Inflammatory macrophage (primary cell): ENCODE measurements at places on chromosomes 3 and 15.
A peak's percentile ranks its signal among the peaks of the same experiment; 100 is the strongest.

- peak; percentile 99 for DNase-seq
Measured at GRCh38 chr15:81023483-81024264, 23.0 kb downstream of the TLNRD1 start.

DNA sequence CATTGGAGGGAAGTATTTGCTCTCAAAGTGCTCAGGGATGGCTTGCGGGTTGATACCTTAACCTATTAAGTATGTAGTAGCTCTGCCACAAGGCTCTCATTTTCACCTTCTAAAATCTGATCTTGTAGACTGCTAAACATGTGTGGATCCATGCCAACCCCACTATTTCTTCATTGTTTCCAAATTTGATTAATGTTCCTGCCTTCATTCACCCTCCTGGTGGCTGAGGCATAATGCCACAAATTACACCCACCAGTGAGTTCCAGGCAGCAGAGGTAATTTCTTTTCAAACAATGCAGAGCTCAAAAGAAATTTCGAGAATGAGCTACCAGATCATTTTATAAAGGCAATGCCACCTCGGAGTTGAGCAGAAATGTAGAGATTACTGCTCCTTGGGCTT, 71.0 kb downstream of the EDEM1 start:
- DNase-seq: no peak

GRCh38 chr3:82078246-82078645, 316.8 kb upstream of the GBE1 start:
- no peak for DNase-seq

DNA sequence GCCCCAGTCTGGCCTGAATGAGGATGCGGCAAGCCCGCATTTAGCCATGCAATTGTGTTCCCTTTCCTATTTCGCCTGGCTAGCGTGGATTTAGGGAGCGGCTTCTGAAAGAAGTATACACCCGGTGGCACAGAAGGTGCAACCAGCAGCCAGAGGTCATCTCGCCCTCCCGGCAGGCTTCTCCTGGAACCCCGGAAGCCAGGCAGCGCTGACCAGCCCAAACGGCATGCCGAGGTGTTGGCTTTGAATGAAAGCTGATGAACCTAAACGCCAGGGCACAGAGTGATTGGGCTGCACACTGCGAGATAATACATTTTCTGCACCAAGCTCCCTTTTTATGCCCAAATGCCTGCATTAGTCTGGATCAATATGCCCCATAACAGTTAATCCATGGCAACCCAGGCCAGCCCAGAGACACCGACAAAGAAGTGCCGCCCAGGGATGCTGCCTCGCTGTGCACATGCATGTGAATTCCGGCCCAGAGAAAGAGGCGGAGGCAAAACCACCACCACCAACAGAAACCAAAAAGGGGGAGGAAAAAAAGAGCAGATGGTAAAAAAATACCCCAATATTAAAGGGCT, 1.4 kb downstream of the SRGAP3 start:
- DNase-seq: no peak

DNA sequence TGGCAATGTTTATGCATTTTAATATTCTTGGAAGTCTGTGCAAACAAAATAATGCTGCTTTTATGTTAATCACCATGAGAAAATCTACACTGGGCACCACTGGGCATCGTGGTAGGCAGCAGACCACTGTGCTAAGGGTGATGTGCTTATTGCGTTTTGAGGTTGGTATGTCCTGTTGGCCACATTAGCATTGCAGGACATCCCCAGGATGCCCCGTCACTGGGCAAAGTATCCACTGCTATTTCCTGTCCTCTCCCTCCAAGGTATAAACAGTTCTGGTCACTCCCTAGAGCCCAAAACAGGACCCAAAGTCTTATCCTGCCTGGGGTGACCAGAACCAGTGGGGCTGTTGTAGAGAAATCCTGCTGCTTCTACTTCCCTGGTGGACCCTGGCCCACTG, 284.2 kb upstream of the ROPN1 start:
- DNase-seq: no peak

GRCh38 chr3:12413721-12414255, 70.5 kb upstream of the TSEN2 start:
- peak; percentile 62 for DNase-seq

DNA sequence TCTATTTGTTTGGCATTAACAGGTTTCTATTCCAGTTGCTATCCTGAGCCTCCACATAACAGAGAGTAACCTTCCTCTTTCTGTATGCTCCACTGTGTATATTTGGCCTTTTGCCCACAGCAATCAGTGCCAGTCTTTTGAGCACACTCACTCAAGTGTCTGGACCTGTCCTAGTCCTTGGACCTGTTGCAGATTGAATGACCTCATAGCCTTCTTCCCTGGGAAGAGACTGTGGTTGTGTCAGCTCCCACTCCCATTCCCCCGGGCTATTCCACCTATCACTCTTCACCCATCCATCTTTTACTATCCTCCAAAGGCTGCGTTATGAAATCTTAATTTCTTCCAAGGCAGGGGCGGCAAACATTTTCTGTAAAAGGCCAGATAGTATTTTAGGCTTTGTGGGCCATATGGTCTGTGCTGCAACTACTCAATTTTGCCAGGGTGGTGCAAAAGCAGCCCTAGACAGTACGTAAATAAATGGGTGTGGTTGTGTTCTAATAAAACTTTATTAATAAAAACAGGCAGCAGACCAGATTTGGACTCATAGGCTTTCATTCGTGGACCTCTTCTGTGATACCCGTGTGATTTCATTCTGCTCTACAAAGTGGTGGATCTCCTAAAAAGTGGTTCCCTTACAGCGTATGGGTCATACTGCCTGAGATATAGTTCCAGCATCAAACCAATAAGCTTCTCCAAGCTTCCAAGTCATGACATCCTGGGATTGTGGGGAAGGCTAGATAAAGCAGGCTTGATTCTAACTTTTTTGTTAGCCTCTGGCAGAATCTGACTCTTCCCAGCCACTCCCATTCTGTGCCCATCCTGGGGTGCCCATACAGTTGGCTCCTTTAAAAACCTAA, 57.4 kb downstream of the CDAN1 start:
- DNase-seq: no peak

- no peak for DNase-seq
Measured at GRCh38 chr15:100129677-100130076, 212.1 kb downstream of the ADAMTS17 start.

- peak; percentile 52 for DNase-seq
Measured at GRCh38 chr3:100518983-100519382, 26.6 kb downstream of the TMEM45A start.

DNA sequence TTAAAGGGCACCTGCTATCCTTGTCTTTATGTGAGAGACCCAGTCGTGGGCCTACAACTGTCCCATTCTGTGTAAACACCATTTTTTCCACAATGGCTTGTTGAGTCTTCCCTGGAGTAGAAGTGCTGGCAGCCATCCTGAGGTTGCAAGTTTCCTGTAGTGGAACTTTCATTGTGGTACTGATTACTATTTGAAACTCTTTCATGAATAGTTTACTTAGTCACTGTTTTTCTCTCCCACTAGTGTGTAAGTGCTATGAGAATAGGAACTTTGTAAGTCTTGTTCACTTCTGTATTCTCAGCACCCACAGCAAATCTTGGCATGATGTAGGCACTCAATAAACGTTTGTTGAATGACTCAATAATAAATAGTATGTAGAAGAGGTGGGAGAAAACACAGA, 48.6 kb downstream of the RARB start:
- DNase-seq: no peak

GRCh38 chr3:157921811-157922210, 184.4 kb downstream of the SHOX2 start:
- DNase-seq: no peak

GRCh38 chr3:37052860-37053259, 59.5 kb downstream of the MLH1 start:
- DNase-seq: no peak

GRCh38 chr3:42157540-42158538, 66.7 kb downstream of the TRAK1 start:
- no peak for DNase-seq

DNA sequence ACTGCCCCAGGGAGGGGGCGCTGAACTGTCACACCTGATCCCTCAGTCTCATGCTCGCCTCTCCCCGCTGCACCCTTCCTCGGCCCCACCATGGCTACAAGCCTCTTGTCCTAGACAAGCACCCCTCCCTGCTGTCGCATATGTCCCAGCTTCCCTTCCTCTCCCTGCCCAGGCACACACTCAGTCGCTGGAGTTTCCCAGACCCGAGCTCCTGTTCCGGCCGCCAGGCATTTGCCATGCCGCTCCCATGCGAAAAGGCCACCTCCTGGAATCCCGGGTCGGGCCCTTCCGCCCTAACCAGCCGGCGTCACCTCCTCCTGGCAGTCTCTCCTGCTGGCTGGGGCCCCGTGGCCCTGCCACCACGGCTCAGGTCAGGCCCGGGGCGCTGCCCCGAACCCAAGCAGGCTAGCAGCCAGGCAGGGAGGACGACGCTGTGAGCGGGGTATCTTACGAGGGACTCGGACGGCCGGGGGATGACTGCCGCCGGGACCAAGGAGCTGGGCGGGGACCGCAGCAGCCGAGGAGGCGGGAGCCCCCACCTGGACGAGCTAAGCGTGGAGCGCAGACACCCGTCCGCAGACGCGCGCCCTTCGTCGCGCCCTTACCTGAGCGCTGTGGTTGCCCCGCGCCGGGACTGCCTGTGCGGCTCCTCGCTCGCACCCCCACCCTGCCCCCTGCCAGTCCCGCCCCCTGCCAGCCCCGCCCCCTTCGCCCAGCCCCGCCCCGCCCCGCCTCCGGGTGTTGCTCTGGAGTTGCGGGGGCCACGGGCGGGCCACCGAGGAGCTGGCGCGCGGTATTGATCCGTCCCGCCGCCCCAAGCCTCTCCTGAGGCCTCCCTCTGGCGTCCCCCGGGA, at the start of gene ALS2CL:
TSS of gene ALS2CL (minus strand) at position 642 of the 854 bp plus-strand sequence. CDS start 4,239 bp downstream, outside the sequence.
- DNase-seq: peak; percentile 29

- DNase-seq: peak; percentile 67
Measured at GRCh38 chr15:52078876-52079700, 33.5 kb downstream of the BCL2L10 start.

- no peak for DNase-seq
Measured at GRCh38 chr3:188553569-188553968, 399.6 kb downstream of the LPP start.

DNA sequence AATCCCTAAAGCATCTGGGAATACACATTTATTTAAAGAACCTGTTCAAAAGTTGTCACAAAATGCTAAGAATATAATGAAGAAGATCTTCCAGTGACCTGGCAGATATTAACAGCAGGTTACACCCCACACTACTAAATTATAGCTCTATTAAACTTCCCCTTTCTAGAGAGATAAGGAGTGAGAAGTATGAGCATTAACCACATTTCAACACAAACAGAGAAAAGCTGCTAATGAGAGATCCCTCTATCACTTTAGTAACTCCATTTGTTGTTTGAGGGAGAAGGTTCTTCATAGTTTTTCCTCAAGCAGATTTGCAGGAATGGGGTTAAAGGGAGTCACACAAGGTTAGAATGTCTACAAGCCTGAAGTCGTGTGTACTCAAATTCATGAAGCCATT, 3.6 kb downstream of the COL8A1 start:
- DNase-seq: no peak

DNA sequence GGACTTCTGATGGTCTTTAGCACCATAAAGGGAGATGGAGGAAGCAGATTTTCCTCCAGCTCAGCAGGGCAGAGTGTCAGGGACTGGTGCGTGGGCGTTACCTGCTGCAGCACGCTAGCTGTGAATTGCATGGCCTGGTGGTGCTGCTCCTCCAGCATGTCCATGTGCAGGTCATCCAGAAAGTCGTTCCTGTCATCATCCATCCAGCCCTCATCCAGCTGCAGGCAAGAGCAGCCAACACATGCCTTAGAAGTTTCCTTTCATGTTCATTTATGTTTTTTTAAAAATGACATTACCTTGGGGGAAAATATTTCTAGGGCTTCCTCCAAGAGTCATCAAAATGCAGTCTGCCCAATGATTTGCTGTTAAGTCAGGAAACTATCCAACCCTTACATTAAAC, 239.2 kb downstream of the PDZRN3 start:
- no peak for DNase-seq

- no peak for DNase-seq
Measured at GRCh38 chr3:37218206-37218605, 43.8 kb upstream of the LRRFIP2 start.

GRCh38 chr15:50232791-50233190, 32.7 kb downstream of the HDC start:
- DNase-seq: no peak

DNA sequence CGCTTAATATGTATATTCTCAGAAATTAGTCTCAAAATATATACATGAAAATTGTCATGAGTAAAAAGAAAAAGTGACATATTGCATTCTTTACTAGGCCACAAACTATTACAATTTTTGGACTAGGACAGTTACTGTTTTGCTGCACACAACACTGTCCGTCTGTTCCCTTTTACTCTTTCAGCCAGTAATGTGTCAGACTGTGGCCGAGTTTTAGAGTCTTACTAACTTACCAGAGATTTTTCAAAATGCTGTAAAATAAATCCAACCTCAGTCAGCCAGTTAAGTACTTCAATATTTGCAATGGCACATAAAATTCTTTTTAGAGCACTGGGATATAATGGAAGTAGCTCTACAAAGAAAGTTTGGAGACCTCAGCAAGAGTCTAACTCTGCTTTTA, 380.3 kb upstream of the IL12A start:
- no peak for DNase-seq

DNA sequence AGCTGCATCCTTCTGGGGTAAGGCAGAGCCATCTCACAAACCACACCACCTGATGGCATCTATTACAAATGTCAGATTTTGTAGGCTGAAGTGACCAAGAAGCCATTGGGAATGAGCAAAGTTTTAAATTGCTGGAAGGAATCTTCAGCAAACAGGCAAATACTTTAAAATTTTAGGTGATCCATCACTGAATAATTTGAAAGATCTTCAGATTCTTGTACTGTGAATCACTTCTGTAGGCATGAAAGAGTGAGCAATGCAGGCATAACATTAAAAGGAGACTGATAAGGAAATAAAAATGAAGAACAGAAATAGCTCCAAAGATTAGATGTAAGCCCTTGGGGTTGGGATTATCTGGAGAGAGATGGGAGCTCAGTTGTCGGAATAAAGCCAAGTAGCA, 36.0 kb upstream of the ALDH1L1 start:
- DNase-seq: no peak

DNA sequence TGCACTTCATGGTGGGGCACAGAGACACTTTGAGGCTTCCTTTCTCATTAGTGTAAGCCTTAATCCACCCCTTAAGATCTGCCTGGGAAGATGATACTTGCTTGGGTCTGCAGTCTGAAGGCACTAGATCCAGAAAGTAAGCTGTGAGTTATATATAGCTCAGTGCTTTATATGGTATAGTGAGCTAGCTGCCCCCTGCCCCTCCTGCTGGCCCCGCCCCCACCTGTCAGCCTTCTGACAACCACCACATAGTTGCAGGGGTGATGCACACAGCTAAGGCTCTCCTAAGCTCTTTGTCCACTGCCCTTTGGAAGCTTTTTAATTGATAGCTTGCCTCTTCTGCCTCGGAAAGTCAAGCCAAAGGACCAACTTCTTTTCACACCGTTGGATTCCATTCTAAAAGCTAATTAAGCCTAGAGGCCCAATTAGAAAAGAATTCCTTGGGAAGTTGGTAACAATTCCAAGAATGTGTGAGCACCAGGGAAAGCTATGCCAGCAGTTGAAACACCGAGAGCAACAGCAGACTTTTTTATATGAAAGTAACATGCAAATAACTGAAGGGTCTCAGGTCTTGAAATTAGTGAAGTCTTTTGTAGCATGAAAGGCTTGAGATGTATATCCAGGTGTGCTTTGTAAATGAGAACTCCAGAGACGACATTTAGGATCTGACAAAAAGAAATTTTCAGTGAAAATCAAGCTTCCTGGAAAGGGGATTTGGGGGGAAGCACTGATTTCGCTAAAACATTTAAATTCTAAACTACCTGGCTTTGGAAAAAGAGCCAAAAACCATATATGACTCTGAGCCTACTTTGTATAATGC, 2.3 kb downstream of the TPM1 start:
- DNase-seq: no peak
